ENCODE measurements at places on chromosomes 6 and 20. TPM values are rescaled to one million over a fixed set of nuclear protein-coding genes. Genes with fewer than 3 reads are reported as not detected.

GRCh38 chr6:136567688-136568087 lies 17.5 kb upstream of the MAP7 start:
- DNase-seq: no peak

- DNase-seq: no peak
Measured at GRCh38 chr20:44959082-44959637, 1.0 kb downstream of the TOMM34 start.

- no peak for DNase-seq
Measured at GRCh38 chr20:48015141-48015910, 230.0 kb upstream of the SULF2 start.

DNA sequence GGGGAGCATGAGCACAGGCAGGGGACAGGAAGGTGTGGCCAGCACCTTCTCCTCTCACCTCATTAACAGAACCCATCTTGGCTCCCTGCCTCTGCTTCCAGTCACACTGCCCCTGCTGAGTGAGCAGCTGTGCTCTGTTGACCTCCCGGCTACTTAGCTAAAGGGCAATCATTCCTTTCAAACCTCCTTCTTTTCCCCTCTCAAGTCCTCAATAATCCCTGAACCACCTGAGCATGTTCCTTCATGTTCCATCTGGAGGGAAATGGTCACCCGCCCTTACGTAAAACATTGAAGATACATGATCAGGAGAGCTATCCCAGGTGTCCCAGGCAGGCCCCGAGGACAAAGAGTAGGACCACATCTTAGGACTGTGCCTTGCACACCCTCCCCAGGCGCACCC lies 21.7 kb upstream of the MRPS10 start:
- DNase-seq: no peak

DNA sequence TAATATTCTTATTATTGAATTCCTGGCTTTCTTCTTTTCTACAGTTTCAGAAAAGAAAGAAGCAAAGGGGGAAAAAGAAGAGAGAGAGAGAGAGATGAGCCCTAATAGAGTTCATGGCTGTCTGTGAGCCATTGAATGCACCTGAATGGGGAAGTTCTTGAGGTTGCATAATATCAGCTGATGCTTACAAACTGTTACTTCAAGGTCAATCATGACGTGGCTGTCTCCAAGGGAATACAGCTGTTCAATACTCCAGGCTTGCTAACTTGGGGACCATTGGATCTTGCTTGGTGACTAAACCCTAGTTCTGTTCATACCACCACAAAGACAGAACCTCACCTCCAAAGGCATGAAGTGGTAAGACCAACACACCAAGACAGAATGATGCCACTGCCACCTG lies 180.4 kb downstream of the ADGRG6 start:
- no peak for DNase-seq

GRCh38 chr20:881051-881782 lies 34.9 kb downstream of the ANGPT4 start:
- no peak for DNase-seq

DNA sequence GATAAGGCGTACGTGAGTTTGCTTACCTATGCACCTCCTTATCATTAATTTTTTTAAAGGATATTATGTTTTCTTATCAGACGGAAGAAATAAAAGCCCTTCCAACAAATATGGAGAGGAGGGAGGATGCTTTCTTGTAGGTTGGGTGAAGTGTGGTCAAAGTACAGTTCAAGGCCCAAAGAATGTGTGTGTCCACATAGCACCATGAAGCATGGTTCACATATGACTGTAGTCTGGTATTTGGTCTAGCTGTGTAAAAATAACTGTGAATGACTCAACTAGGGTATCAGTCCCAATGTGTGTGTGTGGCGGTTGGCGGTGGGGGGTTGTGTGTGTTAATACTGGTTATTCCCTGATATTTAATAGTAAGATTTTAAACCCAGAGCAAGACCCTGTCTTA lies 212.7 kb downstream of the TMEM242 start:
- no peak for DNase-seq

The PCSK2 gene
- total RNA-seq: 1.0 TPM

The GSTA2 gene
- not detected for total RNA-seq

The CLPSL1 gene
- not detected for total RNA-seq

The ULBP2 gene
- 9.9 TPM for total RNA-seq
